ENCODE measurements at places on chromosomes 11 and 22. TPM values are rescaled to one million over a fixed set of nuclear protein-coding genes. Genes with fewer than 3 reads are reported as not detected.

The FGF19 gene
- not detected for total RNA-seq

The C11orf86 gene
- not detected for total RNA-seq

The PLA2G3 gene
- total RNA-seq, result not detected

The OVOL1 gene
- 0.47 TPM for total RNA-seq

The PANX3 gene
- total RNA-seq, result not detected

The INS gene
- total RNA-seq, result 1.5 TPM

The APOL5 gene
- not detected for total RNA-seq

The CNIH2 gene
- total RNA-seq, result 1.6 TPM

The ANGPTL5 gene
- not detected for total RNA-seq

The KCNK4 gene
- total RNA-seq, result 0.35 TPM

The F2 gene
- not detected for total RNA-seq

The MIOX gene
- not detected for total RNA-seq

The LGALS1 gene
- total RNA-seq, result 180 TPM

The IFITM10 gene
- 6.9 TPM for total RNA-seq

The JHY gene
- 5.5 TPM for total RNA-seq

The FJX1 gene
- total RNA-seq, result 7.5 TPM

The SLC22A25 gene
- total RNA-seq, result not detected

The MMP8 gene
- 25.4 TPM for total RNA-seq

The THYN1 gene
- 54.8 TPM for total RNA-seq

The MUC2 gene
- total RNA-seq, result not detected

The LRRC55 gene
- total RNA-seq, result 0.63 TPM

The SCGB2A2 gene
- total RNA-seq, result not detected
